Activated T-helper 2 cell treated with anti-CD3 and anti-CD28 coated beads, Interferon-gamma antibody, Interleukin-2, Interleukin-4, amounts not matched to agents 10 μg/mL and 5 μg/mL and 100 μg/mL, durations not matched to agents 14 hours and 24 hours and 36 hours (primary cell): ENCODE measurements at places on chromosomes 7 and 10. TPM values are rescaled to one million over a fixed set of nuclear protein-coding genes. Genes with fewer than 3 reads are reported as not detected.

ZMYND11 gene
- 28.3 and 30.6 TPM in 2 replicates for total RNA-seq

SRGN gene
- 1,340 and 1,350 TPM in 2 replicates for total RNA-seq

PSTK gene
- total RNA-seq, result 3.4 TPM in 2 replicates

DNA sequence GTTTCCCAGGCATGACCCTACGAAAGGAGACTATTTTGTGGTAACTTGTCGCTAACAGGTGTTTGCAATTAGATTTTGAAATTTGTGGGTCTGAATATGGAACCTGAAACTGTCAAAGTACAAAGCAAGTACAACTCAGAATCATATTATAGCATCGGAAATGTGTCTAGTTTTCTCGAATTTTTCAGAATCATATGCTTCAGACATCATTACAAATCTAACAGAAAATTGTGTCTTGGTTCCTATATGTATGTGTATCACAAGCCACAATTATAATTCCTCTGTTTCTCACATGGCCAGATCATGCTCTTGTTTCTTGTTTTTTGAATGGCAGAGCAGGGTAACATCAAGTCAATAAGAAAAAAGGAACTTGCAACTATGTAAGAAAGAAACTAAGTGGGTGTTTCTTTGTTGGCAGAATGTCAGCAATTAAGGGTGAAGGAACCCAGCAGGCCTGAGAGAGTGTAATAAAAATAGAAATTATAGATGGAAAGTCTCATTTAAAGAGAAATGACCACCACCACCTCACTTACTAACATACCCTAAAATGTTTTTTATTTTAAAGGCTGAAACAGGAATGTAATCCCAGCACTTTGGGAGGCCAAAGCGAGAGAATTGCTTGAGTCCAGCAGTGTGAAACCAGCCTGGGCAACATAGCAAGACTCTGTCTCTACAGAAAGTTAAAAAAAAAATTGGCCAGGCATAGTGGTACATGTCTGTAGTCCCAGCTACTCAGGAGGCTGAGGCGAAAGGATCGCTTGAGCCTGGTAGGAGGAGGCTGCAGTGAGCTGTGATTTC, 51.3 kb downstream of the PRTFDC1 start:
- no peaks in the 10 kb centered on the region for H3K27me3 ChIP-seq
- DNase-seq, result no peak
- peak overlapping the region; percentile 74 for H3K27ac ChIP-seq
- peak overlapping the region; percentile 8 for H3K4me3 ChIP-seq
- peaks cover 36% of the 10 kb centered on the region for H3K4me1 ChIP-seq

GRCh38 chr10:11825796-11826414, 2.7 kb downstream of the PROSER2 start:
- DNase-seq, result no peak
- H3K4me1 ChIP-seq, result peaks cover 2% of the 10 kb centered on the region
- H3K27ac ChIP-seq, result no peak overlapping the region
- H3K27me3 ChIP-seq, result peaks cover 49% of the 10 kb centered on the region

- H3K27ac ChIP-seq, result no peak overlapping the region
- H3K36me3 ChIP-seq, result no peaks in the 10 kb centered on the region
- no peak for DNase-seq
- H3K4me1 ChIP-seq, result no peaks in the 10 kb centered on the region
- no peaks in the 10 kb centered on the region for H3K27me3 ChIP-seq
- H3K4me3 ChIP-seq, result no peak overlapping the region
Observed at GRCh38 chr7:154419344-154419743, 367.1 kb downstream of the DPP6 start.

- H3K4me3 ChIP-seq, result no peak overlapping the region
- no peak overlapping the region for H3K27ac ChIP-seq
- no peaks in the 10 kb centered on the region for H3K27me3 ChIP-seq
- H3K4me1 ChIP-seq, result peaks cover 4% of the 10 kb centered on the region
- DNase-seq, result no peak
Observed at GRCh38 chr7:157228864-157229422, 90.2 kb downstream of the UBE3C start.
